ENCODE measurements at places on chromosomes 2 and 18.

DNA sequence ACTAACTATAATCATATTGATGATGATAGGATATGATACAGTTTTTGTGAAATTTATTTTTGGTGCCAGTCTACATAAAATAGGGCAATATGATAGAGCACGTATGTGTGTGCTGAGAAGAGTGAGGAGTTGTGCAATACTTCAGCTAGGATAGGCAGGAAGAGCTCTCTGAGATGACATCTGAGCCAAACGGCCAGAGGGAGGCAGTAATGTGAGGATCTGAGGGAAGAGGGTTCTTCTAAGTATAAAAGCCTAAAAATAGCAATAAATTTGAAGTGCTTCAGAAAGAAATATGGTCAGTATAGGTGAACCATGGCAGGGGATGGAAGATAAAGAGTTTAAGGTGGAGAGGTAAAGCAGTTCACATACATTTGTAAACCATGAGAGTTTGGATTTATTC, 102.5 kb downstream of the OLA1 start:
- no peak for DNase-seq

DNA sequence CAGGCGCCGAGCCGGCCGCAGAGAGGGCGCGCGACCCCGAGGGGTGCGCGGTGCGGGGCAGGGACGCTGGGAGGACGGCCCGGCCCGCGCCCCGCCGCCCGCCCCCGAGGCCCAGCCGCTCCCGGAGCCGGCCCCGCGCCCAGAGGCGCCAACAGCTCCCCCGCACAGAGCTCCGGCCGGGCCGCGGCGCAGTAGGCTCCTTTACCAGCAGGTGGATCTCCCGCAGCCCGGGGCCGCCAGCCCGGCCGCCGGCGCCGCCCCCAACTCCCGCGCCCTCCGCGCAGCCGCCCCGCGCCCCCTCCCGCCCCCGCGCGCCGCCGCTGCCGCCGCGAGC, 258 bp downstream of the MGAT4A start:
- no peak for DNase-seq

DNA sequence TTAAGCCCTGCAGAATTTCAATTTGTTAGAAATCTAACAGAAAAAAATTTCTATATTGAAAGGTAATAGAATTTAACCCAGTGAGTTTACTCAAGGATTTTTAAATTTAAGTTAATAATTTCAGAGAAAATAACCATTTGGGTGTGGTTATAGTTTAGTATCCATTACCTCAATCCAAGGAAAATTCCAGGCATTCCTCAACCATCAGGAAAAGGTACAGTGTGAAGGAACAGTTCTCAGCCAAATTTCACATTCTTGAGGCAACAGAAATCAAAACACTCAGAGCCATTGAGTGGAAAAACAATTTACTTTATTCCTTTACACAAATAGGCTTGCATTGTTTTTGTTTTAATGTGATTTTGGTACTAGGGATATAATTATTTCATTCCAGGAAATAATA, 45.6 kb downstream of the ONECUT2 start:
- DNase-seq = no peak

- DNase-seq = no peak
Measured at GRCh38 chr2:62354771-62355561, 151.0 kb downstream of the TMEM17 start.

DNA sequence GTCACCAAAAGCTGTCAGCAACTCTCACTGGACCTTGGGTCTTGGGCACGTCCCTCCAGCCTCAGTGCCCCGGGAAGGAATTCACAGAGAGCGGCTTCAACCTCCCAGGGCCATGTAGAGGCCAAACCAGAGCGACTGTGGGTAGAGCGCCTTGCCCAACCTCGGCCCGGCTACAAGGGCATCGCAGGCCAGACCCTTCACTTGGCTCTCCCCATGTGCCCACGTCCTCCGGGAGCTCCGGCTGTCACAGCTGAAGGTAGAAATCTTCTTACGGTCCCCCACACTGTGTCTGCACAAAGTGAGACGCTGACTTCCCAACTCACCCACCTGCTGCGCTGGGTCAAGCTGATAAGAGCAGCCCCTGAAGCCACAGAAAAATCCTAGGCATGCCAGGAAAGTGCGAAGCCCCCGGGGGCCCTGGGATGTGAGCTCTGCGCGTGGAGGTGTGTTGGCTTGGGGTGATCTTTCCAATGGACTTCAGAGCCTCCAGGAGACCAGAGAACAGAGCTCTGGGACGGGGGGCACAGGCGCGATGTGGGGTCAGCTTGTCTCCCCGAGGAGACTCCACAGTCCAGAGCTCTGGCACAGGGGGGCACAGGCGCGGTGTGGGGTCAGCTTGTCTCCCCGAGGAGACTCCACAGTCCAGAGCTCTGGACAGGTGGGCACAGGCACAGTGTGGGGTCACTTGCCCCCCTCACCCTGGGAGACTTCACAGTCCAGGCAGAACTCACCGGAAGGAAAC, 105.5 kb downstream of the RTP5 start:
- no peak for DNase-seq

- no peak for DNase-seq
Measured at GRCh38 chr2:62189196-62189595, 6.7 kb upstream of the B3GNT2 start.

GRCh38 chr18:44803019-44803650, 122.4 kb downstream of the SETBP1 start:
- no peak for DNase-seq

DNA sequence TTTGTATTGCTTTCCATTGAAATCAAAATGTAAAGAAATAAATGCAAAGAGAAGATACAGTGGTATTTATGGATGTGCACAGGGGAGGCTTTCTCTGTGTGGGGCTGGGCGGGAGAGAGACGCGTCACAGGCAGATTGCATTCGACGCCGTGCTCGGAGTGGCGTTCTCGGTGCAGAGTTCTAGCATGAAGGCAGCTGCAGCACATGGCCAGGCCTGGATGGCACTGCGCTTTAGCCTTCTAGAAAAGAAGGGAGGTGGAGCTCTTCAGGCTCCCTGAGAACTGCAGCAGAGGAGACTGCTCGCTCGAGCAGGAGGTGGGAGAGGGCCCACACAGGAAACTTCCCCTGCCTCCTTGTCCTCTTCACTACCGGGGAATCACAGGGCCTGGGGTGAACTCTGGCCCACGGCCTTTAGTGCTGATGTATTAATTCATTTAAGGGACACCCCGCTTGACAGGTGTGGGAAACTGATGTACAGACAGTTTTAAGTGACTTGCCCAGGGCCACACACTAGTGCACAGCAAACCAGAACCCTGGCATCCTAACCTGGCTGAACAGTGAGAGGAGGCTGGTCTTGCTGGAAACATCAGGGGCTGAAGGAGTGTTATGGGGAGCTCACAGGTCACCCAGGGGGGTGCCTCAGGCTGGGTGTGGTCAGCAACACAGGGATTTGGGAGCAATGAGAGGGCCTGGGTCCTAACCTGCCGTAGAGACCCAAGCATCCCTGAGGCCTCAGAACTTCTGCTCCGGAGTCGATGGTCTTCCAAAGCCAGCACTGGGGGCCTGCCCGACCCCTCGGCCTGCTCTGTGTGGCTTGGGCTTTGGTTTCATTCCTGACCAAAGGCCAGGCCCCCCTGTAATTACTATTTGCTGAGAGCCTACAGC, 199.9 kb downstream of the HDAC4 start:
- DNase-seq = no peak

- DNase-seq = no peak
Measured at GRCh38 chr2:10841547-10842219, 29.1 kb upstream of the PDIA6 start.

DNA sequence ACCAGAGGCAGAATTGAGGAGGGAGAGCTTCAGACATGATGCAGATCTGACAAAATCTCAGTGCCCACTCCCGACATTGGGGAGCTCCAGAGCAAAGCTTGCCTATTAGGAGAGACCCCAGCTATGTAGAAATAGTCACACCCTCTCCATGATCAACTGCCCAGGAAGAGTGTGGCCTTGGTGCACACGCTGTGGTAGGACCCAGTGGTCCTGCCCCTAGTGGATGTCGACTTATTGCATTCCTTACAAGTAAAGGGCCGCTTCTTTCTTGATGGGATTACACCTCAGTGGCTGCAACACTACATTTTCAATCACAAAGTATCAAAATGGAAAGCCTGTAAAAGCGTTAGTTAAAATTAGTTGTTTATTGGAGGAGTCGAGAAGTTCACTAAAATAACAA, 64.2 kb downstream of the VRK2 start:
- no peak for DNase-seq

GRCh38 chr18:75086494-75087034, 122.4 kb downstream of the PTGR3 start:
- DNase-seq = no peak

GRCh38 chr2:28510184-28510583, 14.3 kb downstream of the PLB1 start:
- DNase-seq = no peak

DNA sequence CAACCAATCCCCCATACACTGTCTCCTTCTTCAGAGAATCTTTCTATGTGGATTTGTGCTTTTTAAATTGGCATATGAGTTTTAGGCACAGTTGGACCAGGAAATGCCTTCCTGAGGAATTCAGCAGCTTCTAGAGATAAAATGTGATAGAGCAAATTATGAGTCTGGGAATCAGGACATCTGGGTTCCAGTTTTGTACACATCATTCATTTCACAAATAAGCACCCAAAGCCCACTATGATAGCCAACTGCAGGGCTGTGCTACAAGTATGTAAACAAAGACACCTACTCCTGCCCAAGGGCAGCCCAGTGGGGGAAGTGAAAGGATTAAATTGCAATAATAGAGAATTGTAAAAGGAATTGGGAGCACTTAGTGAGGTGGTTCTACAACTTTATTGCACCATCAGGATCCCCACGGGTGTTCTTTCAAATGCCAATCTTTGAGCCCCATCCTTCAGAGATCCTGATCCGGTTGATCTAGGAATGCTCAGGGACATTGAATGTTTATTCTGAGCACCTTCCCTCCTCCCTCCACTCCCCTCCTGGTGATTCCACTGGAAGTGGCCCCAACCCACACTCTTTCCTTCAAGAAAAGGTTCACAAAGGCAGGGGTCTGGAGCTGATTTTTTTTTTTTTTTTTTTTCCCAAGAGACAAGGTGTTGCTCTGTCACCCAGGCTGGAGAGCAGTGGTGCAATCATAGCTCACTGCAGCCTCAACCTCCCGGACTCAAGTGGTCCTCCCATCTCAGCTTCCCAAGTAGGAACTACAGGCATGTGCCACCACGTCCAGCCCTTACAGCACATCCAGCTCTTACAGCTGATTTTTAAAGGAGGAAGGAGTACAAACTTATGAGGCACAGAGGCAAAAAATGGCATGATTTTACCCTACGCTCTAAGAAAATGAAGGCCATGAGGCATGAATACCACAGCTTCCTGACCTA, 11.1 kb upstream of the KCMF1 start:
- no peak for DNase-seq

All from CD4-positive, alpha-beta T cell treated with Interleukin-1 beta for 1 hour (primary cell).